ENCODE measurements at places on chromosomes 12 and 14.

GRCh38 chr12:29164477-29165393 is 15.7 kb downstream of the FAR2 start:
- DNase-seq: no peak

GRCh38 chr14:51445001-51445390 is 204.9 kb downstream of the TMX1 start:
- DNase-seq: no peak

- DNase-seq: no peak
These were observed 32.5 kb downstream of the FBXO34 start for GRCh38 chr14:55303691-55304145.

- DNase-seq: no peak
These were observed 372.8 kb downstream of the NELL2 start for GRCh38 chr12:44503329-44503728.

DNA sequence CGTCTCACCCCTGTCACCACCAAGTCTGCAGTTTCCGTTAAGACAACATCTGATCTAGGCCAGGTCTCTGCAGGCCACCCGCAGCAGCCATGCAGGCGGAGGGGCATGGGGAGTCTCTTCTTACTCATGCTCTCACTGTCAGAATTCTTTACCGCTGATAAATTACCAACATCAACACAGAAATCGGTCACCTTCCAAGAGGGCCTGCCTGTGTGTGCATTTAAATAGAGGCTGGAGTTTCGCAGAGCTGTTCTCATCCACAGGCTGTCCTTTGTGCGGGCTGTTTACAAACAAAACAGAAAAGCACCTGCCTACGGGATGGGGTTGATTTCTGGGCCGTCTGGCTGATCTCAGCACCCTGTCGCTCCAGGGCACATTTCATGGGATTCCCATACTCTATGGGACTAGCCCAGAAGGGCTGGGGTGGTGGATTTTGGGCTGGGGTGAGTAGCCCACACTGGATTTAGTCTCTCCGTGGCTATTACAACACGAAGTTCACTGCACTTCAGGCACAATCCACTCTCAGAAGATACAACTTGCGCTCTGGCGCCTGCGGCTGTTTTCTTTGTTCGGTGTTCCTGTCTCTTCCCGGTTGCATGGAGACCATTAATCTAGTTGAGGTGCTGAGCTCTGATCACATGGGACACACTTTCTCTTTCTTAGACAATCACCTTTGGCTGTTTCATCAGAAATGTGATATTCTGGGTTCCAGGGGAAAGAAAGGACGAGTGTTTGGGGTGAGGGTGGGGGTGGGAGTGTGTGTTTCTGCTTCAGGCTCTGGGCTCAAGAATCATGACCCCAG is 331.1 kb downstream of the GLT1D1 start:
- DNase-seq: no peak

DNA sequence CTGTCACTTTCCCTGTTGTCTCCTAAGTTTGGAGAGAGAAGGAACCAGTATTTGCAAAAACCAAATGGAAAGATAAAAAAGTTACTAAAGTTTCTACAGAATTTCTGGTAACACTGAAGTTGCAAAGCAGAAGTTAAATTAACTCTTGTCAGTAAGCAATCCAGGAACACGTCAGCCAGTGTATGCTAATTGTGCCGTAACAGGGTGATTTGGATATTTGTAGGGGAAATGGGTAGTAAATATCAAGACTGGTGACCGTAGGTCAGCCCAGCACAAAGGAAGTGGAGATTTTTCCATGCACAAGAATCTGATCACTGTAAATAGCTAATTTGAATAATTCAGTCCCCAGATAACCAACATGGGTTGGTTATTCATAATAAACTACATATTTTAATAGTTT is 2.3 kb downstream of the CDKN1B start:
- no peak for DNase-seq

- no peak for DNase-seq
These were observed 140.5 kb downstream of the AKAP6 start for GRCh38 chr14:32469388-32470160.

- DNase-seq: no peak
These were observed 12.7 kb upstream of the DNAH10 start for GRCh38 chr12:123749355-123749754.

All from T-helper 17 cell (primary cell).